Progenitor cell of endocrine pancreas (in vitro differentiated cells): ENCODE measurements at places on chromosomes 5 and 9.

- no peak for DNase-seq
These were observed 97.9 kb upstream of the MAMDC2 start for GRCh38 chr9:69945671-69946141.

DNA sequence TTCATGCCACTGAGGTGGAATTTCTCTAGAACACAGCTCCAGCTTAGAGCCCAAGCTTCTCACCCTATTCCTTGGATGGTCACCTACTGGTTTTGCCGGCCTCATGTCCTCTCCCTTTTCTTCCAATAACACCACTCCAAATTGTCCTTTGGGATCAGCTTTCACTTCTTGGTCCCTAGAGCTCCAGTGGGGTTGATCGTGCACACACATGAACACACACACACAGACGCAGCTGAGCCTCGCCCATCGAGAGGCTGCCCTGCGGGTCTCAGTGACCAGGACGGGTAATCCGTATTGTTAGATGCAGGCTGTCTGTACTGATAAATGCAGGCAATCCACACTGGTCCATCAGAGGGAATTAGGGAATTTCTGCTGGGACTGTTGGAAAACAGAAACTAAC is 6.9 kb downstream of the COL23A1 start:
- DNase-seq, result no peak

DNA sequence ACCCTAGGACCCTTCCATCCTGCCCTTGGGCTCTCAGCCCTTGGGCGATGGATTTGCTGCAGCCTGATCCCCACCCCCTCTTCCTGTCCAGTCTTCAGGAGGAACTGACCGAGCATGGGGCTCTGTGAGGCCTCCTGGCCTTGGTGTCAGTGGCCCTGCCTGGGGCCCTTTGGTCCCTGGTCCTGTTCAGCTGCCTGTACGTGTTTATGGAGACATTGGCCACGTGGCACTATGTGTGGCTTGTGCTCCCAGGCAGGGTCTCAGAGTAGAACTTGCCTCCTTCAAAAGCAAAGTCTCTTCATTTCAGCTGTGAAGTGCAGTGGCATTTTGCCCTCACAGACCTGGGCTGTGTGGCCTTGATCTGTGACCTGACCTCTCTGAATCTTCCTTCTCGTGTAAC is 11.1 kb downstream of the FCN2 start:
- no peak for DNase-seq

GRCh38 chr9:91776409-91777291 is 173.4 kb downstream of the ROR2 start:
- DNase-seq, result no peak

DNA sequence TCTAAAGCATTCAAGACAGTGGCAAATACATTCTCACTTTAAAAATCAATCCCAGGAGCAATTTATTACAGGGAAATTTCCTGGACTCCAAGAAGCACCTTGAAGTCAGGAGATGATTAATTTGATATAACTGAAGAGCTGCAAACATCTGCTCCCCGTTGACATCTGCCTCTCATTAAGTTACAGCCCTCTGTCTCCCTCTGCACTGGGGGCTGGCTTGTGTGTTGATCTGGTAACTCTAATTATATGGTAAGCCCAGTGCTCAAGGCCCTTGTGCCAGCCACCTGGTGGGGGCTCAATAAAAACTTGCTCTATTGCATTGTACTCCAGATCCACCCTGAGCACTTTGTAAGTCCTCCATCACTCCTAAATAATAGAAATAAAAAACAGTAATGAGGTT is 131.1 kb upstream of the ZNF462 start:
- DNase-seq, result no peak
